ENCODE measurements at places on chromosomes 6 and 20.
A peak's percentile ranks its signal among the peaks of the same experiment; 100 is the strongest.

DNA sequence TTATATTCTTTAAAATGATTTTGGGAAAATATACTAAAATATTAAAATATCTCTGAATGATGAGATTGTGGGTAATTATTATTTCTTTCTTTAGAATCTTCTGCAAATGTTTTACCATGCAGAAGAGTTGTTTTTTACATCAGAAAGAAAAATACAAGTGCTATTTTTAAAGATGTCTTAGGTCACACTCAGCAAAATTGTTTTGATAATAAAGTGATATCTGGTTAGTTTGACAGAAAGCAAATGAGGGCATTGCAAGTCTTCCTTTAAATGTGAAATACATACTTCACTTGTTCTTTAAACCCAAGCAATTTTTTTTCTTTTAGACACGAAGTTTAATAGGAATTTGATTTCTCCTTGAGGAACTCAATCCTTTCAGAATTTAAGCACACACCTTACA, 43.6 kb upstream of the STXBP5 start:
- H3K27ac ChIP-seq, result no peak overlapping the region
- H3K4me1 ChIP-seq, result no peaks in the 10 kb centered on the region
- no peak for DNase-seq
- no peak overlapping the region for H3K4me3 ChIP-seq
- no peaks in the 10 kb centered on the region for H3K27me3 ChIP-seq
- no peaks in the 10 kb centered on the region for H3K36me3 ChIP-seq

DNA sequence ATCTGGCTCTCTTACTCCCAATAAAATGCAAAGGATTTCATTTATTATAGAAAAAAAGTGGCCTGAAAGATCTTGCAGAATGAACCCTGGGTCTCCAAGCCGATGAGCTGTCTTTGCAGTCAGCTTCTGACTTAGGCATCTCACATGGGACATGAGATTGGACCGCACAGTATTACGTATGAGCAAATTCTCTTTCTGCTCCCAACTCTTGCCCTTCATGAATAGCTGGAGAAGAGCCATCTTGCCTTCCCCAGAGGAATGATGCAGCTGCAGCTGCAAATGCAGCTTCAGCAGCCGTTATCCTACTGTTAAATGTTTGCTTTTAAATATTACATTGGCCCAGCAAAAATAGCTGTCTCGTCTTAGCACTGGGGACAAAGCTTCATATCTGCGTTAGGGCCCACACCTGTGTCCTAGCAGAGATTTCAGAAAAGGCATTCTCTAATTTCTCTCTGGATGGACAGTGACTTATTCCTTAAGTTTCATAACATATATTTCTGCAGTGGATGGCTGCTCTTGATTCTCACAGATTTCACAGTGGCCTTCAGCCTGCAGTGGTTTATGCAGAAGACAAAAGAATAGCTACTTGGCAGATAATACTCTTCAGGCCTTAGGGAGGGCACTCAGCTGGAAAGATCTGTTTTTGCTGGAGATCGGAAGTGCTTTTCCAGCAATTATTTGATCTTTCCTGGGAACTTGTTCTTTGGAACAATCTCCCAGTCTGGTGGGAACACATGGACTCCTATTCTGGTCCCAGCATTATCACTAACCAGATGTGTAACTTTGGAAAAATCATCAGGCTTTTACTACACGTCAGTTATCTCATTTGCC, 129.2 kb downstream of the FYN start:
- no peaks in the 10 kb centered on the region for H3K27me3 ChIP-seq
- H3K36me3 ChIP-seq, result peaks cover 16% of the 10 kb centered on the region
- no peak overlapping the region for H3K4me3 ChIP-seq
- DNase-seq, result no peak
- H3K4me1 ChIP-seq, result peaks cover 13% of the 10 kb centered on the region
- H3K27ac ChIP-seq, result no peak overlapping the region

DNA sequence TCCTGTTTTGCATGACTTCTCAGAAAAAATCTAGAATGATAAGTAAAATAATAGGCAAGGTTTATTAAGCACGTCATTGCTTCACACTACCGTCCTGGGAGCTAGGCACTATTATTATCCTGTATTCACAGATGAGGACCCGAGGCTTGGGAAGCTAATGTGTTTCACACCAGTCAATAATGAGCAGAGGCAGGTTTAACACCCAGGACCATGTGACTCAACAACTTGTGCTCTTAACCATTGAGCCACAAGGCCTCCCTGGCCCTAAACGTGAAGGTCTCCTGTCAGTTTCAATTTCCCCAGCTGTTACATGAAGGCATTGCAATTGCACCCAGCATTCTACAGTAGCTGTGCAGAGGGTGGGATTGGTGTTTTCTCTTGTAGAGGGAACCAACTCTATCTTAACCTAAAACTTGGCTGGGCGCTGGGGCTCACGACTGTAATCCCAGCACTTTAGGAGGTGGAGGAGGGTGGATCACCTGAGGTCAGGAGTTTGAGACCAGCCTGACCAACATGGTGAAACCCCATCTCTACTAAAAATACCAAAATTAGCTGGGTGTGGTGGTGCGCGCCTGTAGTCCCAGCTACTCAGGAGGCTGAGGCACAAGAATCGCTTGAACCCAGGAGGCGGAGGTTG, 191.2 kb downstream of the BCAS1 start:
- no peak overlapping the region for H3K27ac ChIP-seq
- no peak overlapping the region for H3K4me3 ChIP-seq
- no peak for DNase-seq

DNA sequence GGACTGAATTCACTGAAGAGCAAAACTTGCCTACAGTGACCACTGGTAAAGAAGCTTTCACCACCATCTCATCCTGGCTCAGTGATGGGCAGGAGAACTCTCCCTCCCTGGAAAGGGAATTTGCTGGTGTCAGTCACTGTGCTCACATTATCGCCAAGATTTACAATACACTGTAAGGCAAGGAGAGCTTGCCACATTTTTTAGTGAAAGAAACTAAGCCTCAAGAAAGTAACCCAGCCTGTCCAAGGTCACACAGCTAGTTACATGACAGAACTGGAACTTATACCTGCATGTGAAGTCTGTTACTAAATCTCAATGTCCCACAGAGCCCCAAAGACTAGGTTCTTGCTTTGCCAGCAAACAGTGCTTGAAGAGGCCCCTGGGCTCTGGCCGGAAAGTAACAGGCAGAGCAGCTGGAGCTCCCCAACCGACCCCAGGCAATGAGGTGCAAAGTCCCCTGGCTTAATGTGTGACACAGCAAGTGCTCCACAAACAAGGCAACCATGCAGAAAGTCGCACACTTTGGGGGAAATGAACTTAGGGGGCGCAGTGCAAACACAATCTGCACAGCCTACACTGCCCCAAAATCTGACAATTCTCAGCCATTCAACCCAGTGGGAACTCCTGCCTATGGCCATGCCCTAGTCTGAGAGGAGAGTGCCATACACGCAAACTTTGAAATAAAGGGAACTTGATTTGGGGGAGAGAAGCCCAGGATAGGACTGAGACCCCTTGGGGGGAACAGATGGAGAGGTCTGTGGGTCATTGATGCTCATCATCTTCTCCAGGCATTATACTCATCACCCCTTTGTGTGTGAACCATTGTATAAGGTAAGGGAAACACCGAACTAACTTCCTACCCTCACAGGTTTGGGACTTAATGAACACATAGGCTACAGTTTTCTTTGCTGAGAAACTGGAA, 1.9 kb downstream of the BCL2L1 start:
- H3K4me1 ChIP-seq, result peaks cover 66% of the 10 kb centered on the region
- H3K27ac ChIP-seq, result peak overlapping the region; percentile 98
- DNase-seq, result no peak

GRCh38 chr20:62499758-62500236, 24.0 kb upstream of the GATA5 start:
- H3K36me3 ChIP-seq, result no peaks in the 10 kb centered on the region
- H3K4me1 ChIP-seq, result peaks cover 12% of the 10 kb centered on the region
- no peaks in the 10 kb centered on the region for H3K27me3 ChIP-seq
- DNase-seq, result no peak
- no peak overlapping the region for H3K27ac ChIP-seq

DNA sequence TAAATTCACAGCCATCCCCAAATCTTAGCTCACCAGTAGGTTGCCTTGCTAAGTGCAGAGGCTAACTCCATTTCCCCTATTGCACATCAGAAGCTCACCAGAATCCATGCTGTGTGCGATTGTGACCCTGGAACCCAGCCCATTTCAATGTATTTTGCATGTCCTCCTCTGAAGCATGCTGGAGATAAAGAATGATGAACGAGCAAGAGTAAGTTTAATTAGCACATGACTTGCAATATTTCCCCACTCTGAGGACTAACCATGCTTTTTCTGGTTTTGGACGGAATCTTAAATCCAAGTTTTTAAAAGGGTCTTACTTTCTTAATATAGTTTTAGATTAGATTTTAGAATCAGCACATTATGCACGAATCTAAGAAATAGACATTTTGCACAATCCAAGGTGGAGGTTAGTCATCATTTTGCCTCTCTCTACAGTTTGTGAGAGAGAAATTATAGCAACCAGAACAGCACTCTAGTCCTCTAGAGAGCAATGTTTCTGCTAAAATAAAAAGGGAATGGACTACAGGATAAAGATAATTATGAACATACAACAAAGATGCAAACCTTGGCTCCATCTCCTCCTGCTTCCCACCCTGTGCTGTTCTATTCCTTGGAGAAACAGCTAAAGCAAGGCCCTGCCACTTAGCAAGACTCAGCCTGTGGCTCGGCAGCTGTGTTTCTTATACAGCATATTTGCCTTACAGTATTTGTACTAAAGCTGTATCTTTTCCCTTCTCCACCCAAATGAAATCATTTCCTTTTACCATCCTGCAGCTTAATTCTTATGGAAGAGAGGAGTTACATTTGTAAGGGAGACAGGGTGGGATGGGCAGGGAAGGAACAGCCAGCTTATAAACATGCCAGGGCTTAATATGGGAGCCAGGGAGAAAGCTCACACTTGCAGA, 24.9 kb upstream of the LAMA4 start:
- no peak for DNase-seq
- peaks cover 57% of the 10 kb centered on the region for H3K4me1 ChIP-seq
- no peak overlapping the region for H3K4me3 ChIP-seq
- H3K36me3 ChIP-seq, result peaks cover 5% of the 10 kb centered on the region

- peaks cover 6% of the 10 kb centered on the region for H3K27me3 ChIP-seq
- no peak overlapping the region for H3K4me3 ChIP-seq
- no peak for DNase-seq
- no peaks in the 10 kb centered on the region for H3K36me3 ChIP-seq
Observed at GRCh38 chr6:125738276-125738675, 11.2 kb upstream of the HEY2 start.

- no peak for DNase-seq
- H3K36me3 ChIP-seq, result peaks cover 6% of the 10 kb centered on the region
- H3K4me3 ChIP-seq, result no peak overlapping the region
- no peak overlapping the region for H3K27ac ChIP-seq
- no peaks in the 10 kb centered on the region for H3K4me1 ChIP-seq
Observed at GRCh38 chr6:46440641-46441040, 50.6 kb downstream of the RCAN2 start.

DNA sequence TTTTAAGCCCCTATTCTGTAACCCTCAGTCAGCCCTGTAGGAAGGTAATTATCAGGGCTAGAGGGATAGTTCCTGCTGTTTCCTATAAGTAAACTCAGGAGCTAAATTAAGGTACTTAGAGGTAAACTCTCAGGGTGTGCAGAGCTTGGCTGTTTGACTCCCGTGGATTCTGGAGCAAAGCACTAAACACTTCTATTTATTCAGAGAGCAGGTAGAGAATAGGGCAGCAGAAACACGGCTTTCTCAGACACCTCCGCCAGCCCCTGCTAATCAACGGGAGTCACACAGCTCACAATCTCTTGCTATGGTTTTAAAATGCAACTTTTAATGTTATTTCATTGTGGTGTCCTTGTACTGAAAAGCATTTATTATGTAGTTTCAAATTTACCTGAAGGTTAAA, 21.8 kb downstream of the PRKN start:
- no peaks in the 10 kb centered on the region for H3K36me3 ChIP-seq
- no peak for DNase-seq
- H3K4me1 ChIP-seq, result peaks cover 15% of the 10 kb centered on the region

DNA sequence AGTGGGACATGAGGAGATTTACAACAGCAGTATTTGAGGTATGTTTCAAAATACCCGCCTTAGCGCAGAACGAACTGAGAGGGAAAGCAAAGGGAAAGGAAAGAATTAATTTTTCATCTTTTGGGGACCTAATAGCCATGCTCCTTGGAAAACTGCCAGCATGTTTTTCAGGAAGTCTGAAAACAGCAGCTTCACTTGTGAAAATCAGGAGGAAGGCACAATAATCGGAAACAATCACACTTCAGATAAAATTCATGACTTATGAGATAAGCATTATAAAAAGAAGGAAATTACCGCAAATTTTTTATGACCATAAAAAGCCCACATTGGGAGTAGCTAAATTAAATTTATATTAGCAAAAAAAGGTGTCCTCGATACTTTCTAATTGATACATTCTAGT, 541.1 kb downstream of the HAO1 start:
- DNase-seq, result no peak
- H3K4me3 ChIP-seq, result no peak overlapping the region
- H3K4me1 ChIP-seq, result peaks cover 3% of the 10 kb centered on the region
- H3K36me3 ChIP-seq, result no peaks in the 10 kb centered on the region
- no peak overlapping the region for H3K27ac ChIP-seq

- DNase-seq, result no peak
- no peaks in the 10 kb centered on the region for H3K36me3 ChIP-seq
- no peak overlapping the region for H3K27ac ChIP-seq
- no peak overlapping the region for H3K4me3 ChIP-seq
- H3K4me1 ChIP-seq, result no peaks in the 10 kb centered on the region
Observed at GRCh38 chr6:107750176-107750797, 73.8 kb downstream of the SCML4 start.

GRCh38 chr6:63471654-63472053, 100.6 kb upstream of the LOC128125822 start:
- no peaks in the 10 kb centered on the region for H3K4me1 ChIP-seq
- peaks cover 21% of the 10 kb centered on the region for H3K27me3 ChIP-seq
- H3K36me3 ChIP-seq, result no peaks in the 10 kb centered on the region

DNA sequence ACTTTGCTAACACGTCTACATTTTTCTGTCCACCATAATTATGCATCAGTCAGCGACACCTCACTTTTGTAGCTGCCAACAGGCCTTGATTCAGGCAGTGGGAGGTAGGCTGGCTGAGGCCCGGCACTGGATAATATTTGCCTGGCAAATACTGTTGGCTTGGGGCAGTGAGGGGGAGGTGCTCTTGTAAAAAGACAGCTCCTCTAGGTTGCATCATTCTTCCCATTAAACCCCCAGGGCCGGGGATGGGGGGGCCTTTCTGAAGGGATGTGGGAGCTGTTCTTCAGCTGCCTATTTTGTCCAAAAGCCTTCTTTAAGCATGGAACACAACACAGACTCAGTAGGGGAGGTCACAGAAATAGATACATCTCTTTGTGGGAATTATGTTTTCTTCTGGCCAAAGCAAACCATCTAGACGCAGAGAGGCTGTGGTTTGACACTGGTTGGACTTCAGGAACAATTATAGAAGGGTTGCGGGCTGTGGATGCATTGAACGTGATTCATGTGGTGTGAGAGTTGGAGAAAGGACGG, 338.3 kb upstream of the NT5E start:
- no peak overlapping the region for H3K4me3 ChIP-seq
- H3K36me3 ChIP-seq, result no peaks in the 10 kb centered on the region
- DNase-seq, result no peak
- H3K27me3 ChIP-seq, result no peaks in the 10 kb centered on the region
- H3K27ac ChIP-seq, result no peak overlapping the region

GRCh38 chr6:112934433-112935327, 587.5 kb downstream of the RFPL4B start:
- no peaks in the 10 kb centered on the region for H3K27me3 ChIP-seq
- H3K4me3 ChIP-seq, result no peak overlapping the region
- no peak overlapping the region for H3K27ac ChIP-seq
